ENCODE measurements at places on chromosomes 5 and 9.

DNA sequence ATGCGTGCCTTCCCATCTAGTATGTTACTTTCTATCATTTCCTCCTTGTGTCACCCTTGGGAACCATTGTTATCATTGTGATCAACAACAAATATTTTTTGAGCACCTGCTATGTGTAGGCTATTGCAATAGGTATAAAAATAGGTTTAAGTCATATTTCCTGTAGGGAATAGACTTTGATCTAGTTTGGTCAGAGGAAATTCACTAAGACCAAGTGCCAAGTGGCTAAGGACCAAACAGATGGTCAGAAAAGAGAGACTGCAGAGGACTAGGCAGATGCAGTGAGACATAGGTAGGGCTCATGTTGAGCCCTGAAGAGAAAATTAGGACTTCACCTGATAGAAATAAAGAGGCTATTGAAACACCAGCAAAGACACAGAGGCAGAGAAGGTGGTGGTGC, 430.0 kb upstream of the ADAMTSL1 start:
- DNase-seq, result no peak

GRCh38 chr5:154786414-154786813, 31.2 kb downstream of the LARP1 start:
- DNase-seq, result no peak

- DNase-seq, result no peak
Observed at GRCh38 chr5:111261610-111262009, 37.4 kb downstream of the CAMK4 start.

- no peak for DNase-seq
Observed at GRCh38 chr5:132425009-132425937, 55.8 kb downstream of the SLC22A5 start.

DNA sequence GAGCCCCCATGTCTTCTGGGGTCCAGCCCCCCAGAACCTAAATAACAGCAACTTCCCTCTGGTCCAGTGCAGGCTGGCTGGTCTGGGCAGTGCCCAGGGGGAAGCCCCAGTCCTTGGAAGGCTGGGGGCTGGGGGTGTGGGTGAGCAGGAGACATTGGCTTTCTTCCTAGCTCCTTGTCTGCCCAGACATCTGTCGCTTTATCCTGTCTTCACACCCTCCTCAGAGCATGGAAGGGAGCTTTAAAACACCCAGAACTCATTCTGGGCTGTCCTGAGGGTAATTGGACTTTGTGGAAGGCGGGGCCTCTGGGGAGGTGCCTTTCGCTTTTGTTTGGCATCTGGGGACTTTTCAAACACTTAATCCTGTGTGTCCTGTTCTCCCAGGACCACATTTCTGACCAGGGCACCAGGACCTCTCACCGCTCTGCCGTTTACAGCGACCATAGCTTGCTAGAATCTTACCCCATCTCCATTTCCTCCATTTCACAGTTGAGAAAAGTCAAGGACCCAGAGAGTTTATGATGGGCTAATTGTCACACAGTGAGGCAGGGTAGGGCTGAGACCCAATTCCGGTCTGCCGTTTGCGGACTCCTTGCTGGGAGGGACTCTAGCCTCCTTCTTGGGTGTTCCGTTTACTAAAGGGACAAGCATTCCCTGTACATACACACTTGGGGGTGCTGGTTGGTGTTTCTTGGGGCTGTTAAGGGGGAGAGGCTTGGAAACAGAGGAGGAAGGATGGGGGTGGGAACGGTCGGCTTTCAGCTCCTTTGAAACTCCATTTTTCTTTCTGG, 1.1 kb downstream of the GSN start:
- DNase-seq, result peak; percentile 75

GRCh38 chr9:131732061-131732526, 7.8 kb downstream of the RAPGEF1 start:
- DNase-seq, result peak; percentile 40

GRCh38 chr5:76528547-76529331, 94.5 kb downstream of the F2RL2 start:
- no peak for DNase-seq

DNA sequence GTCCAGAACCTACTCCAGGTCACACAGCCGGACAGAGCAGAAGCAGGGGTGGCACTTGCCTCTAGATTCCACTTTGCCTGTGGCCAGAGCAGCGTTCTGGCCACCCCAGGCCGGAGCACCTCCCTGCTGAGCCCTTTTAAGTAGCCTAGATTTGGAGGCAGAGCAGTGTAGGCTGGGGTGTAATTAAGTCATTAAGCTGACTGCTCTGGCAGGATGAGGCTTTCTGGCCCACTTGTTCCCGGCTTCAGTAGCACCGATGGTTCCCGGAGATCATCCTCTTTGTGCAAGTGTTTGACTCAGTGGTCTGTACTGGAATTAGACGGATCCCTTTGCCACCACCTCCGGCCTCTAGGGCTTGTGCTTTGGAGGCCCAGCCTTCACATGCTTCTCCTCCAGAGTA, 281.9 kb upstream of the ANKRD55 start:
- DNase-seq, result no peak

DNA sequence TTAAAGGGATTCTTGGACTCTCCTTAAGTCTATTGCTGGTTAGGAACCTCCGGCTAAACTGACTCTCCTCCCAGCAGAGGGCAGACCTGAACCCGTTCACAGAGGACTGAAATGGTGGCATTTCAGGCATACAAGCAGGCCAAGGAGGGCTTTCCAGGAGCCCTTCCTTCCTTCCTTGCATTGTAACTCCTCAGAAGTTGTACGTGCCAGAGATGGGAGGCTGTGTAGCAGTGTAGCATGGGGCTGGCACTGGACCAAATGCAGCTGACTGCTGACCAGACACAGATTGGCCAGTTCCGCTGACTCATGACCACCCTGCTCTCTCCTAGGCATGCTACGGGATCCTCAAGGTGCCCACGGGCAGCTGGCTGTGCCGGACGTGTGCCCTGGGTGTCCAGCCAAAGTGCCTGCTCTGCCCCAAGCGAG, 36.4 kb downstream of the JADE2 start:
- DNase-seq, result peak; percentile 8

DNA sequence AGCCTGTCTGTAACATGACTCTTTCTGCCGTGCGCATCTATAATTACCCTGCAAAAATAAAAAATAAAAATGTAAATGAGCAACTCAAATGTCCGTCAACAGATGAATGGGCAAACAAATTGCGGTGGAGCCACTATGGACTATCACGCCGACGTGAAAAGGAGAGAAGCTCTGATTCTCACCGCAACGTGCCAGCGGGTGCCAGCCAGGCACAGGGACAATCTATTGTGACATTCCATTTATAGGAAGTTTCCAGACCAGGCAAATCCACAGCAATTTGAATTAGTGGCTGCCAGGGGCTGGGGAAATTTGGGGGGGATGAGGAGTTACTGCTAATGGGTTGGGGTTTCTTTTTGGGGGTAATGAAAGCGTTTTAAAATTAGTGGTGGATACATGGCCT, 96.8 kb downstream of the VAV2 start:
- DNase-seq, result no peak

DNA sequence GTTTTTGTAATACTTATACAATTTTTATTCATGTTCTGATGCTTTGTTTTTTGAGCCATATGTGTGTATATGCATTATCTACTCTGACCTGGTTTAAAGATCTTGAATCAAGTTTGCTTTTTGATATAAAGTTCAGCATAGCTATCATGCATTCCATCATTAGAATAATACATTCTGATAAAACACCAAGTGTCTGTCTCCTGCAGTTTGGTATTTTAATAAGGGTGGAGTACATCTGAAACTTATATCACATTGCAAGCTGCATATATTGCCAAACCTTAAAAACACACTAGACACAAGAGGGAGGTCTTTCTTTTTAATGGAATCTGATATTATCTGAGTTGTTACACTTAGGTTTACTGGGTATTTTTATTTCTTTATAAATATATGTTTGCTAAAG, 102.8 kb upstream of the ADAMTSL1 start:
- no peak for DNase-seq

GRCh38 chr5:36928947-36929346, 52.4 kb downstream of the NIPBL start:
- no peak for DNase-seq

GRCh38 chr5:92703976-92704375, 877.0 kb downstream of the NR2F1-AS1 start:
- DNase-seq, result no peak

GRCh38 chr5:36135988-36136387, 15.7 kb downstream of the LMBRD2 start:
- DNase-seq, result no peak

- peak; percentile 55 for DNase-seq
Observed at GRCh38 chr9:33818167-33818846, 1.3 kb downstream of the UBE2R2 start.

GRCh38 chr5:102622262-102622661, 123.5 kb upstream of the SLCO6A1 start:
- no peak for DNase-seq

- no peak for DNase-seq
Observed at GRCh38 chr5:72007336-72008111, 99.8 kb upstream of the MAP1B start.

DNA sequence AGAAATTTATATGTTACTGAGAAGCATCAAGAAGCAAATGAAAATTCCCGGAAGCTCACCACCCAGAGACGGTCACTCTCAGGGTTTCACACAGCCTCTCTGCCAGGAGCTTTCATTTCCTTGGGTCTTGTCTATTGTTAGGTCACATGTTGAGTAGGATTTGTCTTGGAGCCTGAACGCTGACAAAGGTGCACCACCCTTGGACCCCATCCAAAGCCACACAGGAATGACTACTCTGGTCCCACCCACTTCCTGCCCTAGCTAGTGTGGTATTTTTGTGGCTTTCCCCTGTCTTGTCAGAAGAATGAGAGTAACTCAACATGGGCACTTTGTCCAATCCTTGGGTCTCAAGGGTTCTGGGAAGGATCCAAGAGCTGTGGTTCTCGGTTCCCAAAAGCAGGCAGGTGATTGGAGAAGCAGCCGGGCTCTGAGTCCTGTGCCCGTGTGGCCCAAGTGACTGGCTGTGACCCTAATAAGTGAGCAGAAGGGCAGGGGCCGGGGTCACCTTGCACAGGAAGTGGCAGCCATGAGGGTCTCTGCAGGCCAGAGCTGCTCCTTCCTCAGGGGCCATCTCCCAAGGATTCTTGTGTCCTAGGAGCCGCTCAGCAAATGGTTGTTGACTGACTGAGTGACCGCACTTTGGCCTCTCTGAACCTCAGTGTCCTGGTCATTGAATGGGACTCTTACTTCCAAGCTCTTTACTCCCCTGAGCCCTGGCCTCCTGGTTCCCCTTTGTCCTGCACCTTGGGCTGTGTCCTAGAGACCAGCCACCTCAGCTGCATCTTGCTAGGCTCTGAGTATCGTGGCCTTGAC, 6.9 kb downstream of the FGD3 start:
- DNase-seq, result no peak

- no peak for DNase-seq
Observed at GRCh38 chr9:78149702-78150291, 86.1 kb upstream of the CEP78 start.

DNA sequence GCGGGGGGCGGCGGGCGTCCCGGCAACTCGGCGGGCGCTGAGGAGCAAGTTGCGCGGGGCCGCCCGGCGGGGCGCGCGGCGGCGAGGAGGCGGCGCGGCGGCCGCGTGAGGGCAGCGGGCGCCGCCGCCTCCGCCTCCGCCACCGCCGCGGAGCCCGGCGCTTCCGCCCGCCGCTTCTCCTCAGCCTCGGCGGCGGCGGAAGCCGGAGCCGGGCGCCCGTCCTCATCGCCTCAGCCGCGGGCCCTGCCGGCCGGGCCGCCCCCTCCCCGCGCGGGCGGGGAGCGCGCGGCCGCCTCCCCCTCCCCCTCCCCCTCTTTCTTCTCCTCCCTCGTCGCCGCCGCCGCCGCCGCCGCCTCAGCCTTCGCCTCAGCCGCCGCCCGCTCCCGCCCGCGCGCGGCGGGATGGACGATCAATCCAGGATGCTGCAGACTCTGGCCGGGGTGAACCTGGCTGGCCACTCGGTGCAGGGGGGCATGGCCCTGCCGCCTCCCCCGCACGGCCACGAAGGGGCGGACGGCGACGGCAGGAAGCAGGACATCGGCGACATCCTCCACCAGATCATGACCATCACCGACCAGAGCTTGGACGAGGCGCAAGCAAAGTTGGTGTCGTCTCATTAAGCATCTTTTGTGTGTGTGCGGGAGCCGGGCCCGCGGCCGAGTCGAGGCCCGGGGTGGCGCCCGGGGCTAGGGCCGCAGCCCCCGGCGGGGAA, at the start of gene PBX3:
Gene PBX3, plus strand, starts transcription at position 321 of the 712 bp plus-strand sequence.
- DNase-seq, result peak; percentile 86

DNA sequence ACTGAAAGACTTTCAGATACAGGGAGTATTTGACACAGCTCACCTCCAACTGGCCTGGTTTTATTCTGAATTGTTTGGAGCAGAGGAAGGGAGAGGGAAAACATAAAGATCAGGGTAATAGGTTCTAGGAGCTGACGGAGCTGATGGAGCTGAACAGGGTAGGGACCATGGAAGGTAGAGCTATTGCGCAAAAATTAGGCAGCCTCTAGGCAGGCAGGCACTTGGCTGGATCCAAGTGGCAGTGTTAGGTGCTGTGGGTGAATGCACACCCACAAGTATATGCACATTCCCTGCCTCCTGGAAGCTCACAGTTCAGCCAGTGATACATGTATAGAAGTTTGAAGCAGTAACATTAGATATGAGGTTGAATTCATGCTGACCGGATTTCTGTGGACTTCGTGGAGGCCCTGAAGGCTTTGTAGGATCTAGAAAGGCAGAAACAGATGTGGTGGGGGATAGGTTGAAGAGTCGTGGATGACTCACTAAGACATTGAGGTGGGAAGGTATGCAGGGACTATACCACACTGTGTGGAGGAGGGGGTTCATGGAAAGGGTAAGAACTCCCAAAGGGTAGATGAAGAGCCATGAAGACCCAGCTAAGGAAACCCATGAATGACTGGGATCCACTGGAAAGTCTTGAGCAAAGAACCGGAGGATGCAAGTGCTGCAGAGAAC, 50.8 kb downstream of the WWC1 start:
- no peak for DNase-seq

GRCh38 chr5:83151821-83152220, 74.5 kb downstream of the XRCC4 start:
- no peak for DNase-seq

DNA sequence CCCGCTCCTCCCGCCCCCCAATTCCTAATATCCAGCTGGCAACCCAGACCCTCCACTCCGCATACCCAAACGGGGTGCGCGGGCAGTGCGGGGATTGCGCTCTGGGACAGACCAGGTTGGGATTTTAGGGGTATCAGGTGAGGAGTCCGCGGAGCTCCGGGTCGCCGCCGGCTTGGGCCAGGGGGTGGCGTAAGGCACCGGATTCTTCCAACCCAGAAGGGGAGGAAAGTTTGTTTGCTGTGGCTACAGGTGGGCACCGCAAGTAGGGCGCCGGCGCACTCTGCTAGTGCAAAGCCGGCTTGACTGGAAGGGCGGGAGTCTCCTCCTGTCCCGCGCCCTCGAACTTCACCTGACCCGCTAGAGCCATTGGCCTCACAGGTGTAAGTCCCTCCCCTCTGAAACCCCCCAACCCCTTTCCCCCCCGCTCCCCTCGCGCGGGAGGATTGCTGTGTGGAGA, 709 bp downstream of the IQGAP2 start:
- DNase-seq, result peak; percentile 45

GRCh38 chr5:7908317-7908716, 39.4 kb downstream of the MTRR start:
- DNase-seq, result no peak

- no peak for DNase-seq
Observed at GRCh38 chr5:471750-472058, 28.7 kb downstream of the EXOC3 start.

- DNase-seq, result no peak
Observed at GRCh38 chr5:124110942-124111341, 599.0 kb downstream of the CSNK1G3 start.

Data from brain (organoid and tissue), 16 donors.